ENCODE measurements at places on chromosomes 5 and 9.

- DNase-seq: no peak
Observed at GRCh38 chr5:95861221-95861863, 38.8 kb upstream of the GLRX start.

GRCh38 chr9:130872912-130873503 is 23.6 kb downstream of the QRFP start:
- no peak for DNase-seq

DNA sequence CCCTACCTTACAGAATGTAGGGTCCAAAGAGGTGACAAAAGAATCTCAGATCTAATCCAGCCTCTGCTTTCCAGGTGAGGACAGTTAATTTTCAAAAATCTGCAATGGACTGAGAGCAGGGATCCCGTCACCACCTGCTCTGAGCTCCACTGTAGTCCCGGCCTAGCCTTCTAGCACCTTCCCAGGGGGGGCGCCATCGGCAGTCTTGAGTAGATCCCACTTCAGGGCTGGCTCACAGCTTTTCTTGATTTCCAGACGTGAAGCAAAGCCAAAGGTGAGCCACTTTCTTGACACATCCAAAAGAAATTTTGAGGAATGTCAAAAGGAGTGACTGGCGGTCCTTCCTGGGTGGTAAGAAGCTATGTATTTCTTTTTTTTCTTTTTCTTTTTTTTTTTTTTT is 114.1 kb downstream of the SYK start:
- no peak for DNase-seq

GRCh38 chr9:81607593-81608288 is 81.6 kb downstream of the TLE1 start:
- DNase-seq: no peak

- no peak for DNase-seq
Observed at GRCh38 chr9:81077572-81077971, 611.8 kb downstream of the TLE1 start.

DNA sequence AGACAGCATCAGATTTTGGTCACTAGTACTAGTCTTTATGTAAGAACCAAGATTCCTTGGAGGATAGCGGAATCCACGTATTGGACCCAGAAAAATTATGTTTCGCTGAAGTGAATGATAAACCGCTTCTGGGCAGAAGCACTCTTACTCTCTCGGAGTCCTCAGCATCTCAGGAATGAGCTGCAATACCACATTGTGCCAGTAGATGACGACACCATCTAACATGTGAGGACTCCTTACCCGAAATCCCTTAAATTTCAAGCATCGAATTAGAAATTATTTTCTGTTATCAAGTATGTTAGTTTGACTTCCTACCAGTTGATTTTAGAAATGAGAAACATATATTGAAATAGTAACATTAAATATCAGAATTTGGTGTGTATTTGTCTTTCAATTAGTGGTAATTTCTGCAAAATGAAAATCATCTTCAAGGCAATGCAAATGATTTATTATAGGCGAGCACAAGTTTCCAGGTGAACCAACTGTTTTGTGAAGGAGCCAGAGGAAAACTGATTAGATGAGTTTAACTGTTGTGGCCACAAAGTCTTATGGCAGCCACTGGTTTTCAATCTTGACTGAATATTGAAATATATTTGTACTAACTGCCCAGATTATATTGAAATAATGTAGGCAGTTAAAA is 66.0 kb upstream of the CAMK4 start:
- DNase-seq: peak; percentile 69

DNA sequence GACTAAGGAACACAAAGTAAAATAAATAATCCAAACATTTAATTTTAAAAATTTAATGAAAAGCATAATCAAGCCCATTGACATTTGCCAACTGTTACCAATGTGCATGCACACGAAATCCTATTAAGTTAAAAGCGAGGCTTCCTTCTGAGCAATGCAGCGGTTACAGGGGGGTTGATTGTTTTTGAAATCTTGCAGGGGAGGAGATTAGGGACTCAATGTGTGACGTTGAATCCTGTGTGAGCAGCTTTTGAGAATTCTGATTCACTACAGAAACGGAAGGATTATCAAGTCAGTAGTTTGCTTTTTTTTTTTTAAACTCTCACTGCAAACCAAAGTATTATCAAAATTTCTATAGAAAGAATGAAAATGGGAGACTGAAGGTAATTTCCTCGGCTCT is 109.5 kb downstream of the PRKACG start:
- no peak for DNase-seq

- no peak for DNase-seq
Observed at GRCh38 chr5:155783246-155783645, 543.7 kb upstream of the SGCD start.

DNA sequence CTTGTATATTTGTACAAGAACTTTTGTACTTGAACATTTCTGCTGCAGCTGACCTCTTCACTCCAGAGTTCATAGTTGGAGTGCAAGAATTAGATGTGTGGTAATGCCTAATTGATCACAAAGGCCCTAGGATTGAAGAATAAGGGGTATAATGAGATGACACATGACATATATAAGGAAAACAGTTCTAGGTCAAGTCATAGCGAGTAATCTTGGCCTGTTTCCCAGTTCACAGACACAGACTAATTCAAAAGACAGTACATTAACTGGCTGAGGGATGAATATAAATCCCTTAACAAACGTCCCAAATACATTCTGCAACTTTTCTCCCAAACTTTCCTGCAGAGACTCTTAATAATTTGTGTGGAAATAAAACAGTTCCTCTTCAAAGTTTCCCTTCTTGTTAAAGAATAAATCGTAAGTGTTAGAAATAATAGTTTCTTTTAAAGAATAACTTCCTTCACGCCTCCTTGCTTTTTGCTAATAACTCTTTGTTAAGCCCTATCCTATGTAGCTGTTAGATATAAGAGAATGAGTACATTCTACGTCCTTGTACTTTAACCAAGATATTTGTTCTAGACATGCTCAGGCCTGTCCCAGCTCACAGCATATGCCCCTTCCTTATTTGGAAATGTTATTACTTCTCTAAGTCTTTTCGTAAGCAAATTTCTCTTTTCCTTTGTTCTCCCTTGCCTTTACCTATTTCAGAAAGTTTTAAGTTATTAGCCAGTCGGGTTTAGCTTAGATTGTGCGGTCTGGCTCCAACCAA is 556.4 kb upstream of the CTNND2 start:
- no peak for DNase-seq

- no peak for DNase-seq
Observed at GRCh38 chr5:174083056-174083827, 37.7 kb downstream of the NSG2 start.

- no peak for DNase-seq
Observed at GRCh38 chr9:125434986-125435775, 173.6 kb downstream of the GAPVD1 start.

GRCh38 chr9:124839612-124840299 is 13.5 kb upstream of the WDR38 start:
- DNase-seq: no peak

DNA sequence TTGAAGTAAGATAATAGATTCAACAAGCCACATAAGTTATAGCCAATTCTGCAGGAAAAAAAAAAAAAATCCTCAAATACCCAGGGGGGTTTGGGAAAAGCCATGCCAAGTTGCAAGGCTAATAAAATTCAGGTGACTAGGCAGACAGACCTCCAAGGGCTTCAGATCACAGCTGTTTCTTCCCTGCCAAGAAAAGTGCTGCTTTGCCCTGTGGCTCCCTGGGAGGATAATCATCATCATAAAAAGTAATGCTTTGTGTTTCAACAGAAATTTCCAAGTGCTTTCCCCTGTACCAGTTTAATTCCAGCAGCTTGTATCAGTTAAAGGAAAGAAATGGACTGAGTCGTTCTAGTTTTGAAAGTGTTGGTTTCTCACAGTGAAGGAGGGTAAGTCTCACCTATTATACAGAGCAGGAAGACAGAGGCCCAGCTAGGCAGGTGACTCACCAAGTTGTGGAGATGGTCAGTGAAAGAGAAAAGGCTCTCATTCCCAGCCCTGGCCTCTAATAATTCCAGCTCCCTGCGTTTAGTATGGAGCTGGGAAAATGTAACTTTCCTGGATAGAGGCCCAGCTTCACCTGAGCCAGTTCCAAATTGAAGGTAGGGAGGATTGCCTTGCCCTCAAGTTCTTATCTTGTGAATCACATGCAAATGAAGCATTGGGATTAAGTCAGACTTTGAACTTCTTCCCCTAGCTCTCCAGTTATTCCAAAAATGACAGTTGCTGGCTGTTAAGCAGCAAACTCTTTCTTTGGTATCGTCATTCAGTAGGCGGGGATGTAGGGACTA is 263.4 kb downstream of the GRIA1 start:
- no peak for DNase-seq

DNA sequence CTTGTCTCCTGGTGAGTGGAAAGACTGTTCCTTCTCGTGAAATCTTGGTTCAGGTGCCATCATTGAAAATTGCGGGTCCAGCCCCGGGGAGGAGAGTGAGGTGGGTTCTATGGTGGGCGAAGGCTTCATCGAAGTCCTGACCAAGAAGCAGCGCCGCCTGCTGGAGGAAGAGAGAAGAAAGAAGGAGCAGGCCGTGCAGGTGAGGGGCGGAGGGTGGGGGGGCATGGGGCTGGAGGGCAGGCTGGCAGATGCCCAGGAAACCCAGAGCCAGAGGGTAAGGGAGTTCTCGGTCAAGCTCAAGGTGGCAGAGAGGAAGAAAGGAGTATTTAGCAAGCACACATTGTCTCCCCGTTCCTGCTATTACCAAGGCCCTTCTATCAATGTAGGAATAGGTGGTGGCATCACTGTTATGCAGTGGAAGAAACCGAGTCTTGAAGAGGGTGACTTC is 24.3 kb upstream of the POMT1 start:
- DNase-seq: peak; percentile 20

- DNase-seq: no peak
Observed at GRCh38 chr5:24492229-24492628, 152.5 kb downstream of the CDH10 start.

GRCh38 chr9:1941989-1942388 is 73.2 kb upstream of the SMARCA2 start:
- DNase-seq: no peak

DNA sequence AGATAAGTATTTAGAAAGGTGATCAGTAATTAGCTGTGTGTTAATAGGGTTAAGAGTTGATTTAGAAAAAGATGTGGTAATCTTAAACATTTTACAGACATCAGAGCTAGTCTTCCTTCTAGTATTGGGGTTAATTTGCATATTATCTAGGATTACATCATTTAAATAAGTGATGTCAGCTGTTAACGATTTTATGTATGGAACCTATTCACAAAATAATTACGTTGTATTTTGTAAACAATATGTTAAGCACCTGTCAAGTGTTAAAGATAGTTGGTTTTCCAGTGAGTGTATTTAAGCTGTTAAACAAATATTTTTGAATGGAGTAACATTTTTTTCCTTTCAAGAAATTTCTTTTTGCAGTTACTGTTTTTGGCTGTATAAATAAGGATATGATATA is 2.2 kb downstream of the DCP2 start:
- no peak for DNase-seq

DNA sequence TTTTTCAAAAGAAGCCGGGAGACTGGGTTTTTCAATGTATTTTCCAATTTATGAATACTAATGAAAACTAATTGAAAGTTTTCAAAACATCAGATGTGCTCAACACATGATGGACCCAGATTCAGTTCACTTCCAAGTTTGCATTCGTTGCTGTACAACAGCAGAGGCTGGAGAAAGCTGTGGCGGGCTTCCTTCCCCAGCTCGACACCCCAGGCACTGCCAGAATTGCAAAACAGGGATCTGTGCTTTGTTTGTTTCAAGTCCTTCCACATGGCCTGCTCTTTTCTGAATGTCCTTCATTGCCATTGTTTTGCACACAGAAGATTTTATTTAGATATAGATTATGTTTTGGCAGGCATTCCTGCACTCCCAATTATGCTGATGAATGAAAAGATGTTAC is 30.3 kb upstream of the INSYN2B start:
- no peak for DNase-seq

DNA sequence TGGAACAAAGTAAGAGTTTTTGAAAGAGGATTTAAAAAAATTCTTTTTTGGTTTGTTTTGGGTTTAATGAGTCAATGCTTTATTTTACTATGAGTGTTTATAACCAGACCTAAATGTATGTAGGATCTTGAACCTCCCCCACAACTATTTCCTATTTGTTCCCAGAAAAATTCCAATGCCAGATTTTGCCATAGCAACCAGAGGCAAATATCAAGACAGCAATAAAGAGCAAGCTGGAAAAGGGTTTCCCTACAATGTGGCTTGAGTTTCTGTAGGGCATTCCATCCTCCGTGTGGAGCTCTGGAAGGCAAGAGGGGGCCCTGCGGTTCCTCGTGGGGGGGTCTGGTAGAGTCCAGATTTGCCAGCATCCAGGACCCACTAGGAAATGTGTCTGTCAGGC is 27.8 kb upstream of the GDNF start:
- DNase-seq: no peak

DNA sequence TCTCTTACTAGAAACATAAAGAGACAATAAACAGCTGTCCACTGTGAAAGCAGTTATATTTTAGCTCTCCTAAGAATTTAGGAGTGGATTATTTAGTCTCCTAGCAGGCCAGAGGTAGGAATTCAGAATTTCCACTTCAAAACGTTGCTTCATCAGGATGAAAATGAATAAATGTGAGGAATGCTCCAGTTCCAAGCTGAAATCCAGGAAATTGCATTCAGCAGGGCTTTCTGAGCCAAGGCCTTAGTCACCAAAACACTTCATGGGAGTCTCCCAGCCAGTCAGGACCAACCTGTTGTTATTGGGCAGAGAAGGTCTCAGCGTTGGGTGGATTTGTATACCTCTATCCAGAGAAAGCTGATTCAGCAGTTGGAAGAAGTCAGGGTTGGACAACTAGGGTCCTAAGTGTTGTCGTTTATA is 1040.3 kb downstream of the TLE1 start:
- DNase-seq: no peak

GRCh38 chr5:112566251-112566650 is 147.2 kb upstream of the EPB41L4A start:
- DNase-seq: no peak

DNA sequence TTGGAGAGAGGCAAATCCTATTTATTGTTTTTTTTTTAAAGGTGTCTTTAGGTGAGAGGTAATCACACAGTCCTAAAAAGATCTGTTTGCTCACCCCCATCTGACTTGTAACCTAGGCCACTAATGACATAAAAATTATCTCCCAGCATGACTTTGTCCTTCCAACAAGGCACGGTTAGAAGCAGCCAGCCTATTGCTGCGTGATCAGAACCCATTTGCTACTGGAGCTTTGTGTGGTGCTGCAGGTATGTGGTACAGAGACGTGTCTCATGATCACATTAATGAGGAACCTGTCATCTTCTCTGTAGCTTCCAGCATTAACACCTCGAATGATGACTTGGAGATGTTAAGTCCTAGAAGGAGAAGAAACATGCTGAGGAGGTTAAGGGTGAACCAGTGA is 555.8 kb upstream of the TLE4 start:
- DNase-seq: no peak

- no peak for DNase-seq
Observed at GRCh38 chr9:73981405-73981804, 515.7 kb upstream of the RORB start.

Measured in activated CD8-positive, alpha-beta memory T cell treated with anti-CD3 and anti-CD28 coated beads for 4 hours (primary cell).